ENCODE measurements at places on chromosomes 6 and 20.
A peak's percentile ranks its signal among the peaks of the same experiment; 100 is the strongest.

GRCh38 chr20:62807444-62808210 lies 3.0 kb downstream of the OGFR start:
- DNase-seq, result no peak

GRCh38 chr6:78489874-78490273 lies 377.5 kb upstream of the IRAK1BP1 start:
- DNase-seq, result no peak

DNA sequence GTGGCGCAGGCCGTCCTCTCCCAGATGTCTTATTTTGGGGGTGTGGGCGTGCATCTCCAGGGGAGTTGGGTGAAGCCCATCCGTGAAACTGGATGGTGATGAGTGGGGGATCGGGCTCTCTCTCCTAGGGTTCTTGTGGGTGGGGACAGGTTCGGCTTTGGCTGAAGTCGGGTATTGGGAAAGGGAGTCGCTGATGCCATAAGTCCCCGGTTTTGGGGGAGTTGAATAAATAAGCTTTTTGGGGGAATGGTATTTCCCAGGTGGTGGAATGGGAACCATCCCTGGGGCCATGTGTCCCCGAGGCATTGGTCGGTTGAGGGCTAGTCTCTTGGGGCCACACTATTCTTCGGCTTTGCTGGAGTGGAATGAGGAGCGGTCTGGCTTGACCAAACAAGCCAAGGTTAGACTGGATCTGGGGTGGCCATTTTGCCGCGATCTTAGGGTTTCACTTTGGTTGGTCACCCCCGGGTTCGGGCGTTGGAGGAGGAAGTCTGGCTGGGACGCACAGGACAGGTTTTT lies 481 bp downstream of the ZNF133 start:
- DNase-seq, result no peak

GRCh38 chr6:64520050-64520449 lies 884.4 kb downstream of the PHF3 start:
- DNase-seq, result no peak

DNA sequence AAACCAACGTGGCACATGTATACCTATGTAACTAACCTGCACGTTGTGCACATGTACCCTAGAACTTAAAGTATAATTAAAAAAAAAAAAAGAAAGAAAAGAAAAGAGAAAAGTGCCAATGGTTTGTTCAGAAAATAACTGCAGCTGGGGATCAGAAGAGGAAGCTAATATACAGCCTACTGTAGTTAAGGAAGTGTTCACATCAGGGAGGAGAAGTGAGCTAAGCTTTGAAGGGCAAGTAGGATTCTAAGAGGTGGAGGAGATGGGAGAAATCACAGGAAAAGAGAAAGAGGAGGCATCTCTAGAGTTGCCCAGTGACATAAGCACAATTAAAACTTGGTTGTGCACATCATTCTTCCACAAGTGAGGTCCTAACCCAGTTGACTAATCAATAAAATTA lies 214.4 kb upstream of the DTNBP1 start:
- DNase-seq, result no peak

DNA sequence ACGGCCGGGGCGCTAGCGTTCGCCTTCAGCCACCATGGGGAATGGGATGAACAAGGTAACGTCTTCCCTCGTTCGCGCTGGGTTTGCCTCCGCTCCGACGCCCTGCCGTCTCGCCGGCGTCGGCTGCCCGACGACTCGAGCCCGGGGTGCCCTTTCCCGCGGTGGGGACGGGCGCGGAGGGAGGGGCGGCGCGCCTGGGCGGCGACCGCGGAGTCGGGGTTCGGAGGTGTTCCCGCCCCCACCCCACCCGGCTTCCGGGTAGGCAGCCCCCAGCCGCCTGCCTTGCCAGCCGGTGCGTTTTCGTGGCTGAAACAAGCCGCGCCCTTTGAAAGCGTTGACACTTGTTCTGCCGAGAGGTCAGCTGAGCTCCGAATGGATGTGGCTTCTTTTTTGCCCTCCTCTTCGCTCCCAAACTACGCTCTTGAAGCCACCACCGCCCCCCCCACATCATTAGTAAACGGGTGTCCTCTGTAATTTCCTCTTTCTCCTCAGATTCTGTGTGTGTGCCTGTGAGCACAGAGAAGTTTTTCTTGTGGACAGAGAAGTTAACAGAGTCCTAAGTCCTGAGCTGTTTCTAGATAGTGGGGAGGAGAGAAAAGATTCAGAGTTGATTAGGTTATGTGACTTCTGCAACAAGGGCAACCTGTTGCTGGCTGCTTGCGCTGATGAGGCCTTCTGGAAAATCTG lies 362 bp downstream of the DUSP22 start:
- DNase-seq, result no peak

GRCh38 chr6:35146453-35146852 lies 5.3 kb upstream of the TCP11 start:
- DNase-seq, result peak; percentile 37
